Stimulated activated CD8-positive, alpha-beta memory T cell treated with anti-CD3 and anti-CD28 coated beads, Interleukin-7, amount 100 ng/mL, for 1 hour (primary cell): ENCODE measurements at places on chromosomes 1 and 21.

DNA sequence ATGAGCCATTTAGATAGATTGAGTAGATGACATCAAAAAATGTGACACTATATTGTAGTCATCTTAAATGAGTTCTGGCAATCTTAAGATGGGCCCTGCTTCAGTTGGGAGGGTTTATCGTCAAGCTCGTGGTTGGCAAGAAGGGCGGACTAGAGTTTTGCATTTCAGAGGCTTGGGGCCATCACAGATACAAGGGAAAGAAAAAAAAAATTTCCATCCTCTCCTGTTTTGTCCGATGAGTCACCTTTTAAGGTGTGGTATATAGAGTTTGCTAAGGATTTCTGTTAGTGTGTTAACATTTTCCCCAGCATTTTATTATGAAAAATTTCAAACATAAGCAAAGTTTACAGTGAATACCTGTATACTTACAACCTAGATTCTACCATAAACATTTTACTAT is 31.8 kb upstream of the KCNQ4 start:
- no peak for DNase-seq

- DNase-seq = no peak
Observed at GRCh38 chr1:101797722-101798121, 199.0 kb downstream of the OLFM3 start.

DNA sequence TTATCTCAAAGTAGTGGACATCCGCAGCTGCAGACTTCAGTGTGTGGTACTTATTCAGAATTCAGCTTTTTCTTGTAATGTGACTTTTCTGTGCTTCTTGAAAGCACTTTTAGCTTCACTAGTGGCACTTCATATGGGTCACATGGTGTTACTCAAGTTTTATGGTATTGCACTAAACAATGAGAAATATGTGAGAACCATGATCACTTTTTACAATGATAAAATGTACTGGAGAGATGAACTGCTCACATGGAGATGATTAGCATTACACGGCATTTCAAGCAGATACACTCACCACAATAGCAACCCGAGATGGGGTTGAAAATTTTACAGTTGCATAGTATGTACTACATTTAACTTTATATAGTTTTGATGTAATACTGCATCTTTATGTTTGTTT is 40.1 kb upstream of the GPR52 start:
- no peak for DNase-seq

DNA sequence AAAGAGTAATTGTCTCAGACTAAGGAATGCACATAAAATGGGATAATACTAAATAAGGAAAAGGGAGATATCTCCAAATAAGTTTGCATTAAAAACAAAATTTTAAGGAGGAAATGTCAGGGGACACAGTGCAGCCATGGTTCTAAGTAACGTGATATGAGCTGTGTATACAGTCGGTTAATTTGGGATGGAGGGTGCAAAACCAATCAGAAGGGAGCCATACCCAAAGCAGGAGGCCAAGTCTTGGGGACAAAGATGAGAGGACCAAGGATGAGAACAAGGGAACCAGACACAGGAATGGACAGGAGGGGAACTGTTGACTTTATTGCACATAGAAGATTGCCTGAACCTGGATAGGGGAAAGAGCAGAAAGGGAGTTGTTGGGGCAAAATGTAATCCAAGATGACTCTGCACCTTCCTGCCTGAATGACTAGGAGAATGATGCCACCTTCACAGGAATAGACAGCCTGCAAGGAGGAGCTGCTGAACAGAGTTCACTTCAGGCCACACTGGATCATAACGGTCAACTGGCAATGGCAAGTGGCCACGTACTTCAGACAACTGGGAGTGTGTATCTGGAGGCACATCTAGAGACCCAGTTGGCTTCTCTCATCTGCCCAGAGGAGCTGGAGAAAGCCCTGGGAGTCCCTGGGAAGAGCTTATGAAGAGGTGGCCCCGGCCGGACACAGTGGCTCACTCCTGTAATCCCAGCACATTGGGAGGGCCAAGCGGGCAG is 22.0 kb upstream of the BOLA1 start:
- DNase-seq = no peak

DNA sequence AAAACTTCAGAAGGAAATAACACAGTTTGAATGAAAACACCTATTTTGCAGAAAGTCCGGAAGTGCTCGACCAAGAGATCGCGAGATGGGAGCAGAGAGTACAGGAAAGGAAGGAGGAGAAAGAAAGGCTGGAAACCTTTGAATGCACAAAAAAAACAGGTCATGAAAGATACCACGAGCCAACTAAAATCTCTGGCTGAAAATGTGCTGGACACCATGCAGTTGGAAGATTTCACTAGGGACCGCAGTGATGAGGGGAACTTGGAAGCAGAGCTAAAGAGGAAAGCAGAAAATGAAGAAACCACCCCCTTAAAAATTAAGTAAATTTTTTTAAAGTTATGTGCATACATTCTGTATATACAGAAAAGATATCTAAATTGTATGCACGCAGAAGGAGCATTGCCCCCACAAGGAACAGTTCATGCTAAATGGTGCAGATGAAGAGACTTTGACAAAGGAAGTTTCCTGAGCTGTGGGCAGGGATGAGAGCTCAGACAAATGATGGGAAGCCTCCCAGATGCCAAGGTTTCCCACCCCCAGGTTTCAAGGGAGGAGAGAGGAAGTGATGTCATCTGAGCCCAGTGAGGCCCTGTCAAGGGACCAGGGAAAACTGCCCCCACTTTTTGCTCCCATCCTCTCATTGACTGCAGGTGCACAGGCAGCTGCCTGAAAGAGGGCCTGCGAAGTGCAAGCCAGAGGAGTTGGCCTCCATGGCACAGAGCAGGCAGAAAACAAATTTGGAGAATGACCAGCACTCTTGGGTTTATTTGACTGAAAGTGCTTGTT is 52.5 kb downstream of the ETS2 start:
- no peak for DNase-seq

- no peak for DNase-seq
Observed at GRCh38 chr1:180805316-180805715, 107.4 kb upstream of the KIAA1614 start.
